ENCODE measurements at places on chromosomes 11 and 22.

- no peak overlapping the region for H3K27ac ChIP-seq
- H3K4me3 ChIP-seq = no peak overlapping the region
- peaks cover 2% of the 10 kb centered on the region for H3K27me3 ChIP-seq
- H3K36me3 ChIP-seq = no peaks in the 10 kb centered on the region
Observed at GRCh38 chr11:107683061-107683460, 28.8 kb downstream of the SLN start.

DNA sequence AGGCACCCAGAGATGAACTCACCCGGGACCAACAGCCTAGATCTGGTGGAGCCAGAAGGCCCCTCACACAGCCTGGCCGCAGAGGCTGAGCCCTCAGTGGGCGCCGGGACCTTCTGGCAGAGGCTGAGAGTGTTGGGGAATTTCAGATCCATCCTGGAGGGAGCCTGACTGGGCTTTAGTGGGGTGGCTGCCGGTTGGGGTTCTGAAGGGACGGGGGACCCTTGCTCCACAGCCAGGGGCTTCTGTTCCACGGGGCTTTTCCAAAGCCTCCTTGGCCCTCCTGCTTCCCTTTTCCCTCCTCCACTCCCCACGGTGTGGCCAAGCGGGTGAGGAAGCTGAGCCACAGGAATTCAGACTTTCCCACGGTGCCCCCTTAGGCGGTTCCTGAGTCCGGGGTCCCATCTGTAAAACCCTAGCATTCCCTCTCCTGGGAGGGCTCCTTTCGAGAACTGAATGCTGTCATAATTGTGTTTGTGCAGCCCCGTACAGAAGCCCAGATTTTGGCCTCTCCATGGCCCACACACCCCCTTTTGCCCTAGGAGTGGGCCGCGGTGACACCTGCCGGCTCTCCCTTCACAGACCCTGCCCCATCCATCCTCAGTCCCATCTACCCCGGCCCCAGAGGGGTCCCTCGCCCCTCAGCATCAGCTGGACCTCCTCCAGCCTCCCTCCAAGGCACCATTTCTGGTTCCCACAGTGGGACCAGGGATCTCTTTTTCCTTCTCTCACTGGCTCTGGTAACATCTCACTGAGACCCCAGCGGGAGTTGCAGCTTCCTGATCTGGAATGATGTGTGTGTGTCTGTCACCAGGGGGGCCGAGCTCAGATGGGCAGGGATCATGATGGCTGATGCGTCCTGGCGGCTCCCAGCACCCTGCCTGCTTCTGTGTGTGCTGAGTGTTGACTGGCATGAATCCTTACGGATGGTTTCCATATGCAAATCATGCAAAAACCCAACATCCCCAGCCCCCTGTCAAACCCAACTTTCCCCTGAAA lies 1048.4 kb downstream of the TBC1D22A start:
- peaks cover 17% of the 10 kb centered on the region for H3K36me3 ChIP-seq
- H3K4me1 ChIP-seq = no peaks in the 10 kb centered on the region
- no peak overlapping the region for H3K4me3 ChIP-seq
- no peak for DNase-seq
- no peak overlapping the region for H3K27ac ChIP-seq

DNA sequence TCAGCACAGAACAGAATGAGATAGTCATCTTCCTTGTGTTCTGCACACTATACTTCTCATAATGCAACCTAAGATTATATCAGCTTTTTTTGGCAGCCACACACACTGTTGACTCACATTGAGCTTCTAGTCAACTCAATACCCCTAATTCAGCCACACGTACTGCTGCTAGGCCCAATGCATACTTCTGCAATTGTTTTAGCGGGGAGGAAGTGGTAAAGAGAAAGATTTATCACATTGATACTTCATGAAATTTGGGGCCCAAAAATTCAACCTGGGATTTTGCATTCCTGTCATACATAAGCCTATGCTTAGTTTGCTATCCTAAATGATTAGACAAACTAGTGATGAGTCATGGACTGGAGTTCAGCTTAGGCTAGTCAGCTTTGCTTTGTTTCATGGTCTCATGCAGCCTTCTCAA lies 8.6 kb upstream of the UPB1 start:
- H3K27ac ChIP-seq = no peak overlapping the region
- peaks cover 5% of the 10 kb centered on the region for H3K36me3 ChIP-seq
- H3K4me1 ChIP-seq = peaks cover 7% of the 10 kb centered on the region
- H3K4me3 ChIP-seq = no peak overlapping the region
- DNase-seq = no peak

DNA sequence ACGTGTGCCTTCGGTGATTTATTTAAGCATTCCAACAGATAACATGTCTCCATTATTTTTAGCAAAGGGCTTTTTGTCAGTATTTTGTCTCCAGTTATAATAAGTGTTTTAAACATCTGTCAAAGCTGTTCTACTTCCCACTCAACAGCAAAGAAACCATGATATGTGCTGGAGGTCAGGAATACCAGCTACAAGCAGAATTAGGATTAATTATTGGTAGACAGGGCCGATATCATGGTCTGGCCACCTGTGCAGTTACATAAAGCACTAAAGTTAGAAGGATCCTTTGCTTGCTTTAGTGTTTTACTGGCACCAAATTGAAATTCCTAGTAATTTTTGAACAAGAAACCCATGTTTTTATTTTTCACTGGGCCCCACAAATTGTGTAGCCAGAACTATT lies 591.3 kb upstream of the ARHGAP42 start:
- DNase-seq = no peak
- H3K4me3 ChIP-seq = no peak overlapping the region
- H3K27ac ChIP-seq = no peak overlapping the region
- no peaks in the 10 kb centered on the region for H3K27me3 ChIP-seq

- no peak overlapping the region for H3K4me3 ChIP-seq
- peaks cover 13% of the 10 kb centered on the region for H3K36me3 ChIP-seq
Observed at GRCh38 chr11:35740061-35740799, 77.7 kb downstream of the TRIM44 start.

DNA sequence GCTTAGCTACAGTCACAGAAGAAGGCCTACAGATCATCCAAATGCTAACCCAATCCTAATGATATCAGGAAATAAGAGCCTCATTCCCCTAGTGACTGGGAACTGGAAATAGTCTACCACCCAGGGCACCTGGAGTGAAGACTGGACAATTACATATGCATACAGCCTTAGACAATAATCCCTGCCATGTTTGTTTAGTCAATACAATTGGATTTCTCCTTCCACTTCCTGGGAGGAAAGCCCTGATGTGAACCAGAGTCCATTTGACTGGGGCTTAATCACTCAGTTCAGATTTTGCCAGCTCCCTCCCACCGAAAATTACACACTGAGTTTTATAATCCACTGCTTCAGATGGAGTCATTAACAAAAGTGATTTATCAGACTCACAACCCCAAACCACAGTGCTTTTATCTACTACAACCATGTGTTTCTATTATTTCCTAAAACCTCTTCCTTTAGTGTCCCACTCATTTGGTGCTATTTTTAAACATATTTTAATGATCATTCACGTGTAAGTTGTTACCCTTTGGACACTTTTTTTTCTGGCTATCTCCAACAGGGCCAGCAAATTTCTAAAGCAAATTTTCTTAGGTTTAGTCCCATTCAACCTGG lies 29.9 kb downstream of the CWF19L2 start:
- H3K27me3 ChIP-seq = no peaks in the 10 kb centered on the region
- no peak for DNase-seq
- no peaks in the 10 kb centered on the region for H3K4me1 ChIP-seq

DNA sequence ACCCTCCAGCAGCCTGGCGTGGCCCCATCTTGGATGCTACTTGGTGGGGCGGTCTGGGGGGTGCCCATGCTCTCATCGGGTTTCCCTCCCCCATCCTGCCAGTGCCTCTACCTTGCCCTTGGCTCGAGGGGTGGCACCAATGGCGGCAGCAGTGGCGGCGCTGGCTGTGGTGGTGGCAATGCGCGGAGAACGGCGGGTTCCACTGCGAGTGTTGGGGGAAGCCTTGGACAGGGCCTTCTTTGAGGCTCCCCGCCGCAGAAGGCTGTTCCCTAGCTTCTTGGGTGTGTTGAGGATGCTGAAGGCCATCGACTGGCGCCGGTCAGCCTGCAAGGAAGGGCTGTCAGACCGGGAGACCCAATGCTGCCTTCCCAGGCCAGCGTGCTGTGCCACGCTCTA lies 5.1 kb downstream of the IL18BP start:
- H3K27me3 ChIP-seq = peaks cover 14% of the 10 kb centered on the region
- peaks cover 5% of the 10 kb centered on the region for H3K36me3 ChIP-seq
- no peak overlapping the region for H3K4me3 ChIP-seq
- peaks cover 23% of the 10 kb centered on the region for H3K4me1 ChIP-seq
- no peak for DNase-seq

- no peak overlapping the region for H3K27ac ChIP-seq
- no peak for DNase-seq
- no peak overlapping the region for H3K4me3 ChIP-seq
Observed at GRCh38 chr11:26764315-26764714, 42.5 kb upstream of the SLC5A12 start.

DNA sequence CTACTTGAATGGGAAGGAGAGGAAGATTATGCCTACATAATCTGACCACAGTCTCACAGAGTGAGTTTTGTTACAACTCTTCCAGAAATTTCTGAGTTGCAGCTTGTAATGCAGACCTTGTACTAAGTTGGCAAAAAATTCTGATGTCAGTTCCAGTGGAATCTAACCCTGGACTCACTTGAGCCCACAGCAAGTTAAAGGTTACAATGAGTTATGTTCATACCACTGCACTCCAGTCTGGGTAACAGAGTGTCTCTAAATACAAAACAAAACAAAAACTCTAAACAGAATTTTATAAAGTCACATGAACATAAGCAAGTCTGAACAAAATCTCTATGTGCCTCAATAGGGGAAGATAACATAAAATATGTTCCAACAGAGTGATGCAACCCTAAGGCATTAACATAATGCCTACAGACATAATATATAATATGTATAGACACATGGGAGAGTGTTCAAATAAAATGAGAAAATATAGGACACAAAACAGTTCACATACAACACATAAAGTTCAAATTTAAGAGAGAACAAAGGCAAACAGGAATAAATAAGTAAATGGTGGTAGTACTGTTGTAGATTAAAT lies 1.1 kb downstream of the GLYAT start:
- no peaks in the 10 kb centered on the region for H3K36me3 ChIP-seq
- no peak overlapping the region for H3K27ac ChIP-seq
- no peaks in the 10 kb centered on the region for H3K27me3 ChIP-seq
- no peak overlapping the region for H3K4me3 ChIP-seq
- DNase-seq = no peak
- no peaks in the 10 kb centered on the region for H3K4me1 ChIP-seq

- H3K4me3 ChIP-seq = peak overlapping the region; percentile 96
- H3K4me1 ChIP-seq = peaks cover 14% of the 10 kb centered on the region
- H3K27ac ChIP-seq = peak overlapping the region; percentile 97
- DNase-seq = no peak
- H3K27me3 ChIP-seq = peaks cover 10% of the 10 kb centered on the region
- no peaks in the 10 kb centered on the region for H3K36me3 ChIP-seq
Observed at GRCh38 chr11:62806611-62807121, 1.4 kb upstream of the NXF1 start.

DNA sequence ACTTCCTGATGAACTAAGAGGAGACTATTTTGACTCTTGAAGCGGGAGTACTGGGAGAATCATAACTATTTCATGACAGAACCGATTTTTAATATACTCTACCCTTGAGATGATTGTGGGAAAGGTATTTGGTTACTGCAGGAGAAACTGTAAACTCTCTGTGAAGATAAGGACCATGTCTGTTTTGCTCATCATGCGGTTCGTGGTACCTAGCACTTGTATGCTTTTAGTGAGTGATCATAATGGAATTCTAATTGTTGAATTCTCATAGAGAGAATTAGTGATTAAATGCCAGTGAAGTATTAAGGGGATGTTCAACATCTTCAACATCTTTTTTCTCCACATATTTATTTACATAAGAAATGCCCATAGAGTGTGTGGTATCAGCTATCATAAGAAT lies 11.4 kb downstream of the AASDHPPT start:
- H3K4me3 ChIP-seq = no peak overlapping the region
- H3K36me3 ChIP-seq = no peaks in the 10 kb centered on the region
- no peak overlapping the region for H3K27ac ChIP-seq
- no peaks in the 10 kb centered on the region for H3K27me3 ChIP-seq
- H3K4me1 ChIP-seq = peaks cover 20% of the 10 kb centered on the region

GRCh38 chr11:112570333-112570732 lies 309.7 kb upstream of the PLET1 start:
- H3K4me3 ChIP-seq = no peak overlapping the region
- no peaks in the 10 kb centered on the region for H3K27me3 ChIP-seq
- DNase-seq = no peak
- no peaks in the 10 kb centered on the region for H3K4me1 ChIP-seq
- no peaks in the 10 kb centered on the region for H3K36me3 ChIP-seq

GRCh38 chr22:17867160-17867785 lies 93.0 kb upstream of the BID start:
- H3K27me3 ChIP-seq = peaks cover 4% of the 10 kb centered on the region
- DNase-seq = no peak
- H3K4me3 ChIP-seq = no peak overlapping the region
- H3K4me1 ChIP-seq = peaks cover 2% of the 10 kb centered on the region
- no peak overlapping the region for H3K27ac ChIP-seq

- no peaks in the 10 kb centered on the region for H3K36me3 ChIP-seq
- no peak for DNase-seq
- H3K27me3 ChIP-seq = no peaks in the 10 kb centered on the region
- no peak overlapping the region for H3K4me3 ChIP-seq
- H3K4me1 ChIP-seq = no peaks in the 10 kb centered on the region
Observed at GRCh38 chr11:27861706-27862430, 161.6 kb upstream of the BDNF start.

DNA sequence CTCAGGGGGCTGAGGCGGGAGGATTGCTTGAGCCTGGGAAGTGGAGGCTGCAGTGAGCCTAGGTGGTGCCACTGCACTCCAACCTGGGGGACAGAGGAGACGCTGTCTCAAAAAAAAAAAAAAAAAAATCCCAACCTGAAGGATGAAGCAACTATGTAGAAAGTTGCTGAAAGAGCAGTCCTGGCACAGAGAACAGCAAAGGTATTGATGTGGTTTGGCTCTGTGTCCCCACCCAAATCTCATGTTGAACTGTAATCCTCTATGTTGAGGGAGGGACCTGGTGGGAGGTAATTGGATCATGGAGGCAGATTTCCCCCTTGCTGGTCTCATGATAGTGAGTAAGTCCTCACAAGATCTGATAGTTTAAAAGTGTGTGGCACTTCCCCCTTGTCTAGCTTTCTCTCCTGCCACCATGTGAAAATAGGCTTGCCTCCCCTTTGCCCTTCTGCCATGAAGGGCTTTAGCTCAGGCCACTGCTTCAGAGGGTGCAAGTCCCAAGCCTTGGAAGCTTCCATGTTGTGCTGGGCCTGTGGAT lies 10.7 kb upstream of the SERPING1 start:
- no peak for DNase-seq
- H3K27me3 ChIP-seq = no peaks in the 10 kb centered on the region
- peaks cover 16% of the 10 kb centered on the region for H3K4me1 ChIP-seq
- peaks cover 10% of the 10 kb centered on the region for H3K36me3 ChIP-seq

- H3K36me3 ChIP-seq = peaks cover 6% of the 10 kb centered on the region
- no peak within 1 kb of the TSS for H3K27ac ChIP-seq
- DNase-seq = no peak
- H3K4me3 ChIP-seq = no peak within 1 kb of the TSS
- H3K4me1 ChIP-seq = peaks cover 10% of the 10 kb centered on the region
Observed at GRCh38 chr22:24494528-24495364, at the start of gene UPB1. Gene UPB1 (plus strand): TSS chr22:24495332. CDS start chr22:24495404, 72 bp downstream.

Measured in glutamatergic neuron (in vitro differentiated cells).